ENCODE measurements at places on chromosomes 3 and 15. TPM values are rescaled to one million over a fixed set of nuclear protein-coding genes. Genes with fewer than 3 reads are reported as not detected.

The NOX5 gene
- total RNA-seq: not detected

The TOP2B gene
- 62.4 TPM for total RNA-seq

The CCDC39 gene
- not detected for total RNA-seq

The ST3GAL6 gene
- total RNA-seq: 28.8 TPM
